ENCODE measurements at places on chromosomes 5 and 9.

DNA sequence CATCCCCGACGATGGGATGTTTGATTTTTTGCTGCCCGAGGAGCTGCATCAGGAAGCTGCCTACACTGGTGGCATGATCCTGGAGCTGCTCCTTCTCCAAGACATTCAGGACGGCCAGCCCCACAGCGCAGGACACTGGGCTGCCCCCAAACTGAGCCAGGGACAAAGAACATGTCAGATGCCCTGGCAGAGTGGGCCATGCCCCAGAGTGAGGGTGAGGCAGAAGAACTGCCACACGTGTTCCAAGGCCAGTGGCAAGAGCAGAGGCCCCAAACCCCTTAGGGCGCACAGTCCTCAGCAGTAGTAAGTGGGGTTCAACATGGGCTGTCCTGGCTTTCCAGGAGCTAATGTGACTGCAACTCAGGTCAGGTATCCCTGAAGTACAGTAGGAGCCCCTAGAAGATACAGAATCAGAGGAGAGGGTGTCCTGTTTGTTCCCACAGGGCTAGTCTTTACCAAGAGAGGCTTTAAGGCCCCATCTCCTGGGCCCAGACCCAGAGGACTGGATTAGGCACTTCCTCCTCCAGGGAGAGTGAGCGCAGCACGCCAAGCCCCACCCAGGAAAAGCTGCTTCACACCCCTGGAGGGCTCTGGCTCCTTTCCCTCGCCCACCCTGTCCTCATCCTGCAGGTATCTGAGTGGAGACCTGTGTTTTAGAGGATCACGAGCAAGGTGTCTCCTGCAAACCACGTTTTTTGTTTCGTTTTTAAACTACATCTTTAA, 11.1 kb downstream of the HNRNPAB start:
- no peak for DNase-seq

GRCh38 chr5:95519681-95520080, 35.1 kb downstream of the SKIC3 start:
- no peak for DNase-seq

GRCh38 chr5:136722086-136722485, 356.7 kb upstream of the TRPC7 start:
- no peak for DNase-seq

- DNase-seq, result no peak
Observed at GRCh38 chr9:35700031-35700430, 10.3 kb upstream of the TPM2 start.

- DNase-seq, result no peak
Observed at GRCh38 chr9:18666348-18666747, 192.4 kb downstream of the ADAMTSL1 start.

DNA sequence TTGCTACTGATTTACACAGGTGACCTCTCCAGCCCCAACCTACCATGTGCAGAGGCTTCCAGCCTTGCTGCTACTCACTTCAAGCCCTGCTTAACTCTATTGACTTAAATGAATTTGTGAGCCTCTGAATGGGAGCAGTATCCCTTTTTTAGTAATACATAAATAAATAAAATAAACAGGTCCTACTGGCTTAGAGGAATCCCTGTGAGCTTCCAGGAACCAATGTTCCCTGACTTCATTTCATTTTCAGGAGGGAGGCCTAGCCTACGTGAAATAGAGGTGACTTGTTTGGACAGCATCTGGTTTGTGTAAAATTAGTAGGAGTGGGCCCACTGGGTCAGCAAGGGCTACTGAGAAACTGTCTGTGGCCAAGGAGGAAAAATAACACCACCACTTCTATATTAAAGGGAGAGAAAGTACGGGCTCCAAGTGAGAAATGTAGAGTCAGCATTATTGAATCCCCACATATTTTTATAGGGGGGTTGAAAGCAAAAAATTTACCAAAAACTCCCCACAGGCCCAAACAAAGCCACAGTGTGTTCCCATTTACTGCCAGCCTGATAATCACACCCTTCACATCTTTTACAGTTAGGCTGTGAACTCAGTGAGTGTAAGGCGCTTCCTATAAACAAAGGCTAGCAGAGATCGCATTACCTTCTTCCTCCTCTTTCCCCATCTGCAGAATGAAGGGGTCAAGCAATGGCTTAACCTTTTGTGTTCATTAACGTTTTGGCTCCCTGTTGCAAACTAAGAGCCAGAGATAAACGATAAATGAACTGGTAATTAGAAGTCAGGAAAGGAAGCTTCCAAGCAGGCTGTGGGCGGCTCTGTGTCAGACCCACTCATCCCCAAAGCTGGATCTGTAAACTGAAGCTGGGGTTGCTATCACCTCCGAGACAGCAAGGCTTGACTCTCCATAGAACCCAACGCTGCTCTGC, 138.8 kb upstream of the LIFR start:
- DNase-seq, result peak; percentile 81

DNA sequence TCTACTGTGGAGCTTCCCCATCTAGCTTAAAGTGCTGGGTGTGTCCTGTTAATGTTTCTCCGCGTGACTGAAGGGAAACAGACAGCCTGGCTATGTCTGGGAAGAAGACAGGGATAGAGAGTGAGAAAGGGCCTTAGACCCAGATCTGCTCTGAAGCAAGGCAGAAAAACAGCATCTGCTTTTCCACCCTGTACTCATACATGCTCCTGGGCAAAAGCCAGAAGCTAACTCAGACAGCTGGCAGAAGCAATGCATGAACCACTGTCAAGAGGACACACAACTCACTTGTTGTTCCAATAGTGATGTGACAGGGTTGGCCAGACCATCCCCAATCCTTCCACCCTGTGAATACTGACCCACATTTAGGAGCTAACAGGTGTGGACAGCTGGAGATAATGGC, 63.3 kb downstream of the DPYSL3 start:
- DNase-seq, result peak; percentile 40

- DNase-seq, result peak; percentile 78
Observed at GRCh38 chr9:96655198-96655851, at the start of gene PRXL2C. PRXL2C (minus strand) TSS chr9:96655317; CDS start chr9:96655281, 36 bp downstream.

DNA sequence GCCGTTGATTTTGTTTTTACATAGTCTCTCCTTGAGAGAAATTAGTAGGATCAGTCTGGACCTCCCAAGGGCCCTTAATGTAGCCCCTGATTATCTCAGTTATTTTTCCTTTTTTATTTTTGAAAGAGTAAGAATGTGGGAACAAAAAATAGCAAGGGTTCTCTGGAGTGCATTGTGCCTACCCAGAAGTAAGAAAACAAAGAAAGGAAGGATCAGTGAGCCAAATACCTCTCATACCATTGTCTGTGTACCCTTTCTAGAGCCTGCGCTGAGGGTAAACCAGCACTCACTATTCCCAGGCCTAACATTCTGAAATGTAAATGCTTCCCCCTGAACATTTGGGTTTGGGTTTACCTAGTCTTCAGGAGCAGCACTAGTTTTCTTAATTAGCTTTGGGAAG, 213.0 kb upstream of the TARS1 start:
- no peak for DNase-seq

DNA sequence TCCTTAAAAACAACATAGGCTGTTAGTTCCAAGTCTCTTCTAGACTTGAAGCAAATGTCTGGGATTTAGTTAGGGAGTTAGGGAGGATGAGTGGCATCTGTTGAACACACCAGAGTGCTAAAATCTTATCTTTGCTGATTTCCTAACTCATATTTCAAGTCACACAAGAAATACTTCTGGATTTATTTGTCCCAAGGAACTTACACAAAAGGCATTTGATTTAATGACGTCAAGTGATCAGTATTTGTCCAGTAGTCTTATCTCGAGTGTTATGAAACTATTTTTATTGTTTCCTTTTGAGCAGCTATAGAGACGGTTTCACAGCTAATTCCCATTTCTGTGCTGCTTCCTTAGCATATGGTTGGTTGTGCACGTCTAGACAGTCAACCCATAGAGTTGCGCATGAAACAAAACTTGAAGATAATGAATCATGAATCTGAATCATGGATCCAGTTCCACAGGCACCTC, 140.5 kb upstream of the TUT7 start:
- no peak for DNase-seq

GRCh38 chr9:81581986-81582385, 107.4 kb downstream of the TLE1 start:
- DNase-seq, result no peak

- no peak for DNase-seq
Observed at GRCh38 chr9:133769511-133770075, 31.4 kb upstream of the SARDH start.

- peak; percentile 75 for DNase-seq
Observed at GRCh38 chr9:135023088-135023785, 64.2 kb upstream of the OLFM1 start.

- no peak for DNase-seq
Observed at GRCh38 chr9:116134975-116135374, 18.6 kb upstream of the PAPPA start.

DNA sequence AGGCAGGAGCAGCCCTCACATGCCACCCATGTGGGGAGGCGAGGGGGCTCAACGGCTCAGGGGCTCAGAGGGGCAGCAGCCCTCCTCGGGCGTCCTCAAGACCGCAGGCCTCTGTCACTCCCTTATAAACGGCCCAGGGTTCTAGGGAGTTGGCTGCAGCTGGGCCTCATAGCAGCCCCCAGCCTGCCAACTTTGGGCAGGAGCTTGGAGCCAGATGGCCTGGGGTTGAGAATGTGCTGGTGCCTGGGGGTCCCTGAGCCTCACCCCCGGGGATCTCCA, 51.0 kb upstream of the RNU6ATAC start:
- DNase-seq, result no peak

DNA sequence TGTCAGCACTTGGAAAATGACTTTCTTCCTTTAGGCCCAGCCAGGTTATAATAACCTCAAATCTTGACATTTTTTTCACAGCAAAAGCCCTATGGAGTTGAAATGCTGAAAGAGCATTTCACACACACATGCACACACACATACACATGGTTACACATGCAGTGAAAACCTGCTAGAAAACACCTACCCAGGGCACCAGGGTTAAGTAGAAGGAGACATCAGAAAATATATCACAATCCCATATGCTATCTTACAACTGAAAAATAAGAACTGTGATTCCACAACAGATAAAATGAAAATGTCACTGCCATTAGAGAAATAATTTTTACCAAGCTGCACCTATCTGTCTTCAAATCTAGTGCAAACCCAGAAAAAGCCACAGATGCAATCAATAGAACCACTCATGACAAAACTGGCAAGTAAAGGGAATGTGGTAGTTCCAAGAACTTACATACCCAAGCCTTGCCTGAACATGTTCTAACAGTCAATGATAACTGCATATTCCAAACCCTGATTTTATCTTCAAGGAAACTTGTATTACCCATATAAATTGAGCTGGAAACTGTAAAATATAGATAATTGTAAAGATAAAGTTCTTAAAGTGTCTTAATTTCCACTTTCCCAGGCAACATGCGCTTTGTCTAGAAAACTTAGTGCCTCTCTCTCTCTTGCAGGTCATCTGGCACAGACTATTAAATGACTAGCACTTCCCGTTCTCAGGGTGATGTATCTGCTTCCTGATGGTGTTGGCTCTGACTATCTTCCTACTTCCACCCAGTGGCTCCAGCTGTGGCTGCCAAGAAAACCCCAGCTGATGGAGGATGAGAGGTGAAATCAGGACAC, 250.2 kb upstream of the PTGER4 start:
- peak; percentile 24 for DNase-seq

- no peak for DNase-seq
Observed at GRCh38 chr5:95298651-95299050, 13.8 kb upstream of the MCTP1 start.

GRCh38 chr9:77978086-77978781, 53.4 kb downstream of the GNAQ start:
- no peak for DNase-seq

- DNase-seq, result no peak
Observed at GRCh38 chr5:141611289-141611688, 7.5 kb downstream of the DIAPH1 start.

DNA sequence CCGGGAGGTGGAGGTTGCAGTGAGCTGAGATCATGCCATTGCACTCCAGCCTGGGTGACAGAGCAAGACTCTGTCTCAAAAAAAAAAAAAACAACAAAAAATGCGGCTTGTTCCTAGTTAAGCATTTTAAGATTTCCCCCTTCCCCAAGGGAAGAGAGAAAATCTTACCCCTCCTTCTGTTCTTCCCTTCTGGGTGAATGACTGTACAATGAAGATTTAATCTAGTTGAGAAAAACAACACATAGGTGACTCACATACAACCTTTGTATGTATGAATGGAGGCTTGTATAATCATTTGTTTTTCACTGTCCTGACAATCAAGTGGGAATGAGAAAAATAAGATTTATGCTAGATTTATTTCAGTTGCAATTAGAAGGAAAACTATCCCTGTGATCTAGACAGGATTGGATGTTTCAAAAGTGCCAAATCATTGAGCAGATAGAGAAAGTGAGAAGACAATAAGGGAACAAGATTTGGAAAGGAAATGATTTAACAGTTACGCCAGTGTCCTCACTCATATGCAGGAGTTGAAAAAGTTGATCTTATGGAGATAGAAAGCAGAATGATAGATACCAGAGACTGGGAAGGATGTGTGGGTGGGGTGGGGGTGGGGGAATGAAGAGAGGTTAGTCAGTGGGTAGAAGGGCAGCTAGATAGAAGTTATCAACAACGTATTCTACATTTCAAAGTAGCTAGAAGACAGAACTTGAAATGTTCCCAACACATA, 16.7 kb downstream of the GDA start:
- no peak for DNase-seq

- no peak for DNase-seq
Observed at GRCh38 chr9:27967210-27967609, 393.9 kb upstream of the C9orf72 start.

- DNase-seq, result no peak
Observed at GRCh38 chr5:31033295-31033694, 160.2 kb upstream of the CDH6 start.

- DNase-seq, result no peak
Observed at GRCh38 chr9:123928533-123929176, 1.3 kb downstream of the DENND1A start.

GRCh38 chr9:132328580-132328979, 26.2 kb downstream of the SETX start:
- DNase-seq, result no peak

GRCh38 chr9:131651599-131651998, 88.3 kb downstream of the RAPGEF1 start:
- no peak for DNase-seq

DNA sequence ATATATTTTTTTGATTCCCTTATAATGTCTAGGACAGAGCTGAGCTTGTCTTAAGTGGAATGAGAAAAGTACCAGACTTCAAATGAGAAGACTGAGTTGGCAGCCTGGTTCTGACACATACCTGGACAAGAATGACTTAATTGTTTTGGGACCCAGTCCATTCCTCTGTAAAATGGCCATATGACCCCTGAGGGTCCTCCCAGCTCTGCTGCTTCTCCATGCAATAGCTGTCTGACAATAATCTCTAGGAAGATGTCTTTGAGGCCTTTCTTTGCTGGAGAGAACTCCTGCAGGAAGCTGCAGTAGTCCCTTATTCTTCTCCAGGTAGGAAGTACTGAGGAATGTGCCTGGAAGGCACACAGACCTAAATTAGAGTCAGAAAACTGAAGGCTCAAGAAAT, 55.9 kb upstream of the SLIT3 start:
- DNase-seq, result no peak

GRCh38 chr9:91374939-91375338, 13.2 kb upstream of the AUH start:
- no peak for DNase-seq

DNA sequence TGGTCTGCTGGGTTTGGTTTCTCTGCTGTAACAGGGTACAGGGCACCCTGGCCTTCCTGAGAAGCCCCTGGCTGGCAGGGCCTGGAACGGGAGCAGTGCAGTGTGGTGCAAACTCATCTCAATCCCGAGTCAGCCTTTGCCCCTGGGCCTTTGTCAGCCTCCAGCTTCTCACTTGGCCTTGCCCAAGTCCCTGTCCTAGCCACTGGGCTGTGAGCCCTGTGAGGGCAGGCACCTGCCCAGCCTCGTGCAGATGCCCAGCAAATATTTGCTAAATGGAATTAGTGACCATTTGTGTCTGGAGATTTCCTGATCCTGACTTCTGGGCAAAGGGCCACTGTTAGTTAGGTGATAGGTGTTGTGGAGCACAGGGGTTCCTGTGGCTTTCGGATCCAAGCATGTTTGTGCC, 13.0 kb downstream of the RGS3 start:
- DNase-seq, result no peak
